ENCODE measurements at places on chromosomes 7 and 10.

- no peak for DNase-seq
Measured at GRCh38 chr7:92368741-92369140, 78.5 kb upstream of the GATAD1 start.

GRCh38 chr10:79985481-79986072 is 36.7 kb upstream of the SFTPD start:
- no peak for DNase-seq

DNA sequence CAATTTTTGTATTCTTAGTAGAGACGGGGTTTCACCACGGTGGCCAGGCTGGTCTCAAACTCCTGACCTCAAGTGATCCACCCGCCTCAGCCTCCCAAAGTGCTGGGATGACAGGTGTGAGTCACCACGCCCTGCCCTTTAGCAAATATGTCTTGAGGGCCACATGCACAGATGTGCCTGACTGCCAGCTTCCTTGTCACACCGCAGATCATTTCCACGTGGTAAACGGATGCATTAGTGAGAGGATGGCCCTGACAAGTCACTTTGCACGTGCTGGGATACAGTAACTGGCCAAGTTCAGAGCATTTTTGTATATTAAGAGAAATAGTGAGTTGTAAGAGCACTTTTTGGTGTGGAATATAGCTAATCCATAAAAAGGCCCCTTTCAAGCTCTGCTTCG is 44.3 kb upstream of the FAM180A start:
- DNase-seq: no peak

DNA sequence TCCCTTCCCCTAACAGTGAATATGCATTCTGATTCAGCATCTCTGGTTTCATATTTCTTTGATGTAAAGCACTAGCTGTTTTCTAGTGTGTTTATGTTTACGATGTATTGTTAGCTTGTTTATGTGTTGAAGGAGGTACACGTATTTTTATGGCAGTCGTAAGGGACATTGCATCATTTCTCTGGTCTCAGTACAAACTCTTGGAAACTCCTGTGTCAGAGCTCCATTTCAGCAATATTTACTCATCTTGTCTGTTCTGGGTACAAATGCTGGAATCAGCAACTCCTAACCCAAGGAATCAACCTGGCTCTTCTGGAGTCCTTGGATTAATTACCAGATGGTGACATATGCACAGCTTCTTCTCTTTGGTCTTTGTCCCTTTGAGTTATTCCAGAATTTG is 270.0 kb upstream of the PLXDC2 start:
- DNase-seq: no peak

DNA sequence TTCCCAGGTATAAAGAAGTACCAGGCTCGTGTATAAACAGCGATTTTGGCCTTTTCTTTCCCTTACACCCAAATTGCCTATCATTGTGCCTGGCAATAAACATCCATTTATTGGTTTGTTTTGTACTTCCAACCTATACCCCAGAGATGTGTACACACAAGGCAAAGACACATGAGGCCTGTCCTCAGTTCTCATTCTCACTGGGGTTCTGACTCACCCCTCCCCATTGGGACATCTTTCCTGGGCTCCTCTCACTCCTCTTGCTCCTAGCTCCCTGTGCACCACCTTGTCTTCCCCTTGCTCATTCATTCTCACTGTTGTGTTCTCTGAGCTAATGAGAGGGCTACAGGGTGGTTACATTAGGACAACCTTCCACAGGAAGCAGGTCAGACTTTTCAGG is 240.7 kb downstream of the ANK3 start:
- DNase-seq: no peak

GRCh38 chr10:103768345-103768744 is 87.0 kb downstream of the SH3PXD2A start:
- DNase-seq: no peak

GRCh38 chr7:45162943-45163691 is 5.5 kb downstream of the RAMP3 start:
- DNase-seq: no peak

GRCh38 chr7:42483886-42484285 is 246.9 kb upstream of the GLI3 start:
- no peak for DNase-seq

DNA sequence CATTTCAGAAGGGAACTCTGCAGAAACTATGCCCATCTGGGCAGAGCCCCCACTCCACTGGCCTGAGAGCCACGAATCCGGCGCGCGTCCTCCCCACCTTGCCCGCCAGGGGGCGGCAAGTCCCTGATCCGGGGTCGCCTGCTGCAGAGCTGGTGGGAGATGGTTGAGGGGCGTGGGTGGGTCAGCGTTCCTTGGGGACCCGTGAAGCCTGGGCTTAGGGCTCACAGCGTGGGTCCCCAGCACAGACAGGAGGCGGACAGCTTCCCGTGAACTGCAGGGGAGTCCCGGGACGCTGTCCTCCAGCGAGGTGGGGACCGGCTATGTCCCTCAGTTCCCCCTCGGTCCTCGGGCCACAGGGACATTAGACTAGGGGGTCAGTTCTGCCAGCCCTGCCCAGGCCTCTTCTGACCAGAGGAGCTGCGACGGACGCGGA is 585 bp upstream of the POP7 start:
- DNase-seq: peak; percentile 78

DNA sequence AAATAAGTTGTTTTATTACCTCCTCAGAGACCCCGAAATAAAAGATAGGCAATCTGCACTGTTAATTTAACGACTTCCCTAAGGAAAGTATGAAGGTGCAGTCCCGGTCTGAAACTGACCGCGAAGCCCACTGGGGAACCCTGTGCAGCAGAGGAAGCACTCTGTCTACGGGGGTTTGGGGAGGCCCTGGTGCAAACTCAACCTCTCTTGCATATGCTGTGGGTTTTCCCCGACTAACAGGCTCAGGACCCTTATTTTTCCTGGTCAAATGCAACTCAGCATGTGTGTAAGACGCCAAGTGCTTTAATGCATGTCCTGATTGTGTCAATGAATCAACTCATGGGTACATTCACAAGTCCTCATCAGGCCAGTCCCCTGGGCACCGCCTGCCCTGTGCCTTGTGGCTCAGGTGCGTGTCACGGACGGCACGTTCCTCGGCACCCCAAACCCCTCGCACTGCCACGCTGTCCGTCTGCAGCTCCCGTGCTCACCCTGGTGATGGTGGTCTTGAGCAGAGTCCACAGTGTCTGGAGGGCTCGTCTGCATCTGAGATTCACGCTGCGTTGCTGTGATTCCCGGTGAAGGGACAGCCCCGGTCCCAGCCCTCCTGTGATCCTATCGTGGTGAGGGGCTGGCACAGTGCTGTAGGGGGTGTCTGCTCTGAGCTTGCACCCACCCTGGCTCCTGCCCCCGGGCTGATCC is 33.8 kb downstream of the JAKMIP3 start:
- DNase-seq: no peak

DNA sequence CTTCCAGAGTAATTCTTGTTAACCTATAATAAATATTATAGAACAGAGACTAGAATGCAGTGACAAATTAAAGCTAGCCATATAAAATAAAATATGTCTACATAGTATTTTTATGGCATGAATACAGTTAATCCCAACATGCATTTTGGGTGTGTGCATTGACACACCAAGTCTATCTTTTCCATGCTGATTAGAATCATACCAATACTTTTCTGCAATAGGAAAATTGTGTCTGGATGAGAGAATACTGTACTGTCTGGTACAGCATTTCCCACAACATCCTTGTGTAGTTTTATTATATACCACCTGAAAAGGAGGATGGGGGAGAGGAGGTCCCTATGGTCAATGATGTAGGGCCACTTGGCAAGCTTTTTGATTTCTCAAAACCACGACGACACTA is 100.3 kb downstream of the ARHGAP21 start:
- DNase-seq: no peak

- DNase-seq: no peak
Measured at GRCh38 chr10:131249238-131249954, 62.1 kb downstream of the TCERG1L start.

- no peak for DNase-seq
Measured at GRCh38 chr7:142200206-142200605, 57.7 kb downstream of the PRSS58 start.

DNA sequence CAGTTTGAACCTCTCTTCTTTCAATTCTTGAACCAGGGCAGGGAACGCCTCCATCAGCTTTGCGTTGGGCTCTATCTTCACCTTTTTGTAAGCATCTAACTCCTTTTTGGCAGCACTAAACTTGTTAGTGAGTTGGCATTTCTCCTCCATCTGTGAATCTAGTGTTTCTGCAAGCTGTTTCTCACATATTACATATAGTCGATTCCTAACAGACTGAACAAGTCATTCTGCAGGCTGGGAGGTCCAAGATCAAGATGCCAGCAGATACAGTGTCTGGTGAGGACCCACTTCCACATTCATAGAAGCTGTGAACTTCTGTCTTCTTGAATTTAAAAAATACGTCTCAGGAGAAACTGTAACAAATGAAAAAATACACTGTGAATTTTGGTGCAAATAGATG is 539.7 kb downstream of the ANKRD7 start:
- no peak for DNase-seq

- no peak for DNase-seq
Measured at GRCh38 chr10:99540306-99540656, 7.5 kb downstream of the NKX2-3 start.

DNA sequence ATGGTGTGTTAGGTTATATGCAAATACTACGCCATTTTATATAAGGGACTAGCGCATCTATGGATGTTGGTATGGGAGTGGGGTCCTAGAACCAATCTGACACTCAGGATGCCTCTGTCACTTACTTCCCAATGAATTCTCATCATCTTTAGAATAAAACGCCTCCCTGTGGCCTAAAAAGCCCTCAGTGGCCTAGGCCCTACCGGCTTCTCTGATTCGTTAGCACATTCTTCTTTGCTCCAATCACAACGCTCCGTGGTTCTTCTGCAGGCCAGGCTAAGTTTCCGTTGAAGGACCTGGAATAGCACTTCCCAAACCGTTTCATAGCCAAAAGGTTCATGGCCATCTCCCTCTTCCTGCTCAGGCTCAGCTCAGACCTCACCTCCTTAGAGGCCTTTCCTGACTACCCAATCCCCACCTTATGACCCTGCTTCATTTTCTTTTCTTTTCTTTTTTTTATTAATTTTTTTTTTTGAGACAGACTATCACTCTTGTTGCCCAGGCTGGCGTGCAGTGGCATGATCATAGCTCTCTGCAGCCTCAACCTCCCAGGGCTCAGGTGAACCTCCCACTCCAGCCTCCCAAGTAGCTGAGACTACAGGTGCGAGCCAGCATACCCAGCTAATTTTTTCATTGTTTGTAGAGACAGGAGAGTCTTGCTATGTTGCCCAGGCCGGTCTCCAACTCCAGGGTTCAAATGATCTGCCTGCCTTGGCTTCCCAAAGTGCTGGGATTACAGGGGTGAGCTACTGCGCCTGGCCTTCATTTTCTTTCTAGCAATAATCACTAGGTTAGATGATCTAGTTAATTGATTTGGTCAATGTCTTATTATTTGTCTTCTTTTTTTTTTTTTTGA is 24.5 kb upstream of the YWHAG start:
- DNase-seq: no peak

GRCh38 chr10:30114881-30115625 is 55.7 kb upstream of the JCAD start:
- no peak for DNase-seq

DNA sequence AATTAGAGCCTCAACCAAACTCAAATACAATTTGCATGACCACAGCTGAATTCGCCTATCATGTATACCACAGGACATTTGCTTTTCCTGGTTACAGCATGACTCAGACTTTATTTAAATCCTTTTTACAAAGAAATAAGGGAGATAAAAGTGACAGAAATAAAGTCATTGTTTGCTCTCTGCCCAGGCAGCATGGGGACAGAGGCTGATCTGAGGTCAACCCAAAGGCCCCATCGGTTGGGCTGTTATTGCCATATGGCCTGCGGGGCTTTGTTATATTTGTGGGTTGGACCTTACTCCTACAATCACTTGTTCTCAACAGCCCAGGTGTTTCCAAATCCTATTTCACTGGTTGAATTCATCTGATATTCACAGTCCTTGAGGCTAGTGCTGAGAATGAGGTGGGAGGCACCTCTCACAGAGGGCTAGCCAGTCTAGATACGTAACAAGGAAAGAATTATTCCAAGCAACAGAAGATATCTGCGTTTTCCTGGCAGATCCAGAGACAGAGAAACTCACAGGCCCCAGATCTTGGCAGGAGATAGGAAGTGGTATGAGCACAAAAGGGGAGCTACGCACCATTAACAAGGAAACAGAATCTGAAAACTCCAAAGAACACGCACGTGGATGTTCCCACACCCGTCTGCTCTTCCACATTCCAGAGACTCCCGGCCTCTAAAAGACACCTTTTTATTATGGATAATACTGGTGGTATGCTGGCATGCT is 117.3 kb downstream of the HIPK2 start:
- no peak for DNase-seq

DNA sequence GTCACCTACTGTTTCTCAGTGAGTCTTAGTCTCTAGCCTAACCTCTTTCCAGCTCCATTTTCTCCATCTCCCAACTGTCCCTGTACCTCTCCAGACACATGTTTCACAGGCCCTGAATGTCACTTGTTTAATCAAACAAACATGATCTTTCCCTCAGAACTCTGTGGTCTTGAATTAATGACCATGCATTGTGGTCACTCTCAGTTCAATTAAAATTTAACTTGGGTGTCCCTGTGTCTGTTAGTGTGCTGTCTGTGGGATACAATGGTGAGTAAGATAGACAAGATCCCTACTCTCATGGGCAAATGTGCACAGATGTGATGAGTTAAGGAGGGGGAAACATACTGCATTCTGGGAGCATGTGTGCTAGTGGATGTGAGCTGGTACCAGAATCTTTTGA is 65.0 kb downstream of the RBM33 start:
- DNase-seq: no peak

DNA sequence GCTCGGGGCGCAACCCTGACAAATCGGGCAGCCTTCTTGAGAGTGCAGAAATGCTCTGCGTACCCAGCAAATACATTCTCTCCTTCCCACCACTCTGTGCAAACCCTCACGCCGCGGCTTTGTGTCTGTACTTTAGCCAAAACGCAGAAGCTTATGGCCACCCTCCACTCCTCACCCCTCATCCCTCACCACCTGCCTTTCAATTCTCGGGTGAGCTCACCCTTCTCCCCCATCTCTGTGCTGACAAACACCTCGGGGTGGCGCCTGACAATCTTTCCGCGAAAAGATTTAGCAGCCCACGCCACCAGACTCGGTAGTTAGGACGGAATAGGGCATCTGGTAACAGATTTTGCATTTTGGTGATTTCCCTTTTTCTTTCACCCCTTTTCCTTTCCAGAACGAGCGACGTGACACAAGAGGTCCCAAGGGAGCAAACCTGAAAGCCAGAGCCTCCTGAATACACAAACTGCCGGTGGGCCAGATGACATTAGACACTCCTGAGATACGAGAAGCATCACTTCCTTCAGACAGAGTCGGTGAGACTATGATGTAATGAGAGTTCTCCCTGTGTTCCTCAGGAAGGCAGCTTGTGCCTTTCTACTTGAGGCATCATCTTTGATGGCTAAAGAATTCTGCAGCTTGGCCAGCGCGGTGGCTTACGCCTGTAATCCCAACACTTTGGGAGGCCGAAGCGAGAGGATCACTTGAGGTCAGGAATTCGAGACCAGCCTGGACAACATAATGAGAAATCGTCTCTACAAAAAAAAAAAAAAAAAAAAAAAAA is 671 bp upstream of the ATAD1 start:
- DNase-seq: peak; percentile 55

GRCh38 chr7:81301815-81302214 is 383.0 kb upstream of the SEMA3C start:
- no peak for DNase-seq

Data from stimulated activated CD4-positive, alpha-beta T cell treated with anti-CD3 and anti-CD28 coated beads, Interleukin-4, amount 100 ng/mL, for 4 hours (primary cell).